ENCODE measurements at places on chromosomes 2 and 18. TPM values are rescaled to one million over a fixed set of nuclear protein-coding genes. Genes with fewer than 3 reads are reported as not detected.

DNA sequence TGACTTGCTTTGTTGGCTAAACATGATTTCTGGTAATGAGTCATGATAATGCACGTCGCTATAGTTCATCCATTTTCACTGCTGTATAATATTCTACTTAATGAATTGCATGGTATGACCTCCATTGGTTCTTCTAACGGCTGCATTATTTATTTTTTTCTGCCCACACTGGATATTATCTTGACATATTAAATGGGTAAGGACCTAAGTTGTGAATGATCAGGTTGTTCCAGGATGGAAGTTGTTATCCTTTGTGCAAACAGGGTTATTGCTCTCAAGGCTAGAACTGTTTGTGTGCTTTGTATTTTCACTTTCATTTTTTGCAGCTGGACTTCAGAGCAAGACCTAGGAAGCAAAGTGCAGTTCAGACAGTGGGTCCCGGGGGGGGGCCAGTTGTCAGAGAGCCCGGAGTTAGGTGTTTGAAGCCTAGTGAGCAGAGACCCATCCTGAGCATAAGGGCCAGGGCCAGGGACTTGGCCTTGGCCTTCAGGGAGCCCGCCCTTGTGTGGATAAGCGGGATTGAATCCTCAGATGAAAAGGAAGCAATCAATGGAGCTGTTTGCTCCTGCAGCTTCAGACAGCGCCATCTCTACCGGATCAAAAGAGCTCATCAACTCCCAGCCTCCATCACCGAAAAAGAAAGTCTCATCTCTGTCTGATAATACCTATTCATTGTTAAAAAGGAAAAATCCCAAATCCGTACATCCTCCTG is 48.2 kb downstream of the AGAP1 start:
- H3K27me3 ChIP-seq: no peaks in the 10 kb centered on the region
- H3K27ac ChIP-seq: no peak overlapping the region
- no peak for DNase-seq

GRCh38 chr18:50749421-50749820 is 70.4 kb downstream of the MRO start:
- H3K4me3 ChIP-seq: no peak overlapping the region
- no peaks in the 10 kb centered on the region for H3K27me3 ChIP-seq
- no peaks in the 10 kb centered on the region for H3K36me3 ChIP-seq
- no peaks in the 10 kb centered on the region for H3K4me1 ChIP-seq
- no peak overlapping the region for H3K27ac ChIP-seq

DNA sequence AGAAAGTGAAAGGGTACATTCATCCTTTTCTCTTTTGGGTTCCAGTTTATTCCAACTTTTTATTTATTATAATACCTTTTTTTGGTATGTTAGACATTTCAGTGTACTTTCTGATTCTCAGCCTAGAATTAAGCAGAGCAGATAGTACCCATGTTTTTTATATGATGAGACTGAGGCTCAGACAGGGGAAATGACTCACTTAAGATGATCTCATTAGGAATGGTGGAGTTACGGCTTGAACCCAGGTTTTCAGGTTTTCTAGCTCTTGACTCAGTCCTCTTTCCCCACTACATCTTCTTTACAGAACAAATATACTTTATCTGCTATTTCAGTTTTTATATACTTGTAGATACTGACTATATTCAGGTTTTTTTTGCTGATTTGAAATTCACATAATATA is 51.7 kb upstream of the OTX1 start:
- no peak for DNase-seq
- no peak overlapping the region for H3K4me3 ChIP-seq
- no peaks in the 10 kb centered on the region for H3K36me3 ChIP-seq
- H3K27me3 ChIP-seq: no peaks in the 10 kb centered on the region
- no peak overlapping the region for H3K27ac ChIP-seq

- no peaks in the 10 kb centered on the region for H3K27me3 ChIP-seq
- H3K4me1 ChIP-seq: no peaks in the 10 kb centered on the region
- no peak overlapping the region for H3K27ac ChIP-seq
Observed at GRCh38 chr2:215573496-215573895, 137.6 kb upstream of the FN1 start.

DNA sequence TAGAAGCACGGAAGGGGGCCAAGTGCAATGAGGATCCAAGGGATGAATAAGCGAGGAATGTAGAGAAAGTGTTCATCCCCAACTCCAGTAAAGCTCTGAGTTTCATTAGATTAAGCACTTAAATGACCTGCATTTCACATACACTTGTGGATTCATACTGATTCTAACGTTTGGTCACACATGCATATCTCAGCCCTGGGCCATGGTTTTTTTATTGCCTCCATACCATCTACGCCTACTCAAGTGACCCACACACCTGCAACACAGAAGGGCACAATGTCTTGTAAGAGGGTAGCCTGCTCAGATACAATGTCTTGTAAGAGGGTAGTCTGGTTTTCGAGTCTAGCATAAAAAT is 566 bp upstream of the MRPS5 start:
- no peaks in the 10 kb centered on the region for H3K27me3 ChIP-seq
- peak overlapping the region; percentile 91 for H3K27ac ChIP-seq
- no peaks in the 10 kb centered on the region for H3K36me3 ChIP-seq
- DNase-seq: no peak

The ADAM17 gene
- 24.3 TPM for total RNA-seq

- H3K27me3 ChIP-seq: no peaks in the 10 kb centered on the region
- no peak for DNase-seq
- H3K27ac ChIP-seq: no peak overlapping the region
- no peak overlapping the region for H3K4me3 ChIP-seq
- no peaks in the 10 kb centered on the region for H3K36me3 ChIP-seq
- no peaks in the 10 kb centered on the region for H3K4me1 ChIP-seq
Observed at GRCh38 chr18:56096861-56097260, 508.9 kb upstream of the TCF4 start.

The NAGK gene
- total RNA-seq: 24.2 TPM

DNA sequence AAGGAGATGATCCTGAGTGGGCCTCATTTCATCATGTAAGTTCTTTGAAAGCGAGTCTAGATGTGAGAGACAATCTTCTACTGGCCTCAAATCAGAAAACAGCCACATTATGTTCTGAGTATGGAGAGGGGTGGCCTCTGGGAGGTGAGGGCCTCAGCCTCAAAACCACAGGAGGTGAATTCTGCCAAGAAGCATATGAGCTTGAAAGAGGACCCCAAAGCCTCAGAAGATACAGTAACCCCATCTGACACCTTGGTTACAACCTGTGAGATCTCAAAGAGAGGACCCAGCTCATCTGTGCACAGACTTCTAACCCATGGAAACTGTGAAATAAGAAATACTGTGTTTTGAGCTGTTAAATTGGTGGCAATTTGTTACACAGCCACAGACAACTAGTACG is 200.1 kb downstream of the ARHGAP15 start:
- H3K36me3 ChIP-seq: no peaks in the 10 kb centered on the region
- no peak overlapping the region for H3K4me3 ChIP-seq
- no peak for DNase-seq

DNA sequence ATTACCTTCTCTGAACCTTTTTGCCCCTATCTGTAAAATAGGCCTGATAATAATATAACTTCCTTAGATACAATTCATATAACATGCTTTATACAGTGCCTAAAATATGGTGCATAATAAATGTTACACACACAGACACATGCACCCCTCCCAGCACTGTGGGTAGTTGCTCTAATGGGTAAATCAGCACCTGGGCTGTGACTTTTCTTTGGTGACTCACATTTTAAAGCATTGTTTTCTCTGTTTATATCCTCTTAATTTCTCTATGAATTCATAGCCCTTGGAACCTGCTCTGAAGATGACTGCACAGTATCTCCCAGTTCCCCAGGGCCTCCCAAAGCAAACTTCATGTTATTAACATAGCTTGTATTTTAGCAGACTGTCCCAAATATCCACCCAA is 248.2 kb upstream of the TNP1 start:
- DNase-seq: no peak
- H3K4me3 ChIP-seq: no peak overlapping the region
- no peaks in the 10 kb centered on the region for H3K36me3 ChIP-seq
- no peak overlapping the region for H3K27ac ChIP-seq

The FBXO36 gene
- total RNA-seq: 0.92 TPM

GRCh38 chr2:240451791-240452461 is 16.5 kb downstream of the GPC1 start:
- DNase-seq: no peak
- peaks cover 46% of the 10 kb centered on the region for H3K4me1 ChIP-seq
- peak overlapping the region; percentile 47 for H3K4me3 ChIP-seq
- H3K36me3 ChIP-seq: no peaks in the 10 kb centered on the region

The UGT1A10 gene
- not detected for total RNA-seq

GRCh38 chr2:227450311-227450841 is 21.6 kb upstream of the AGFG1 start:
- H3K4me3 ChIP-seq: no peak overlapping the region
- no peaks in the 10 kb centered on the region for H3K4me1 ChIP-seq
- H3K27ac ChIP-seq: no peak overlapping the region
- DNase-seq: no peak
- no peaks in the 10 kb centered on the region for H3K27me3 ChIP-seq
- no peaks in the 10 kb centered on the region for H3K36me3 ChIP-seq

The RSAD2 gene
- 4.1 TPM for total RNA-seq

- H3K27ac ChIP-seq: no peak overlapping the region
- no peaks in the 10 kb centered on the region for H3K36me3 ChIP-seq
- DNase-seq: no peak
- no peaks in the 10 kb centered on the region for H3K27me3 ChIP-seq
Observed at GRCh38 chr2:151157000-151157735, 104.5 kb downstream of the RBM43 start.

DNA sequence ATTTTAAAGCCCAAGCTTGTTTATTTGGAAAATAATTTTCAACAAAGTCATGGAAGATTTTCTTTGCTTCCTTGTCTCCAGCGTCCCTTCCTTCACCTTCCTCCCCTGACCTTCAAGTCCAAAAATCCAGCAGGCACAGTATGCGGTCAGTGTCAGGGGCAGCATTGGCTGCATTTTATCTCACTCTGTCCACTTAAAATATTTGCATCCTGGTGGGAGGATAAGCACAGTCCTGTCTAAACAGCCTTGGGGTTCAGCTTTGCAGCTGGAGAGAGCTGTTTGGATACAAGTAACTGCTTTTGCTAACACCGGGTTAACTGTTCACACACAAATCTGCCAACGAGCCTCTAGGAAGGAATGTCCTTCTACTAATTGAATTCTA is 318.1 kb downstream of the PDE11A start:
- no peak for DNase-seq
- H3K27ac ChIP-seq: peak overlapping the region; percentile 39
- H3K4me3 ChIP-seq: no peak overlapping the region
- no peaks in the 10 kb centered on the region for H3K36me3 ChIP-seq
- H3K4me1 ChIP-seq: peaks cover 14% of the 10 kb centered on the region

The NYAP2 gene
- total RNA-seq: 1.7 TPM

DNA sequence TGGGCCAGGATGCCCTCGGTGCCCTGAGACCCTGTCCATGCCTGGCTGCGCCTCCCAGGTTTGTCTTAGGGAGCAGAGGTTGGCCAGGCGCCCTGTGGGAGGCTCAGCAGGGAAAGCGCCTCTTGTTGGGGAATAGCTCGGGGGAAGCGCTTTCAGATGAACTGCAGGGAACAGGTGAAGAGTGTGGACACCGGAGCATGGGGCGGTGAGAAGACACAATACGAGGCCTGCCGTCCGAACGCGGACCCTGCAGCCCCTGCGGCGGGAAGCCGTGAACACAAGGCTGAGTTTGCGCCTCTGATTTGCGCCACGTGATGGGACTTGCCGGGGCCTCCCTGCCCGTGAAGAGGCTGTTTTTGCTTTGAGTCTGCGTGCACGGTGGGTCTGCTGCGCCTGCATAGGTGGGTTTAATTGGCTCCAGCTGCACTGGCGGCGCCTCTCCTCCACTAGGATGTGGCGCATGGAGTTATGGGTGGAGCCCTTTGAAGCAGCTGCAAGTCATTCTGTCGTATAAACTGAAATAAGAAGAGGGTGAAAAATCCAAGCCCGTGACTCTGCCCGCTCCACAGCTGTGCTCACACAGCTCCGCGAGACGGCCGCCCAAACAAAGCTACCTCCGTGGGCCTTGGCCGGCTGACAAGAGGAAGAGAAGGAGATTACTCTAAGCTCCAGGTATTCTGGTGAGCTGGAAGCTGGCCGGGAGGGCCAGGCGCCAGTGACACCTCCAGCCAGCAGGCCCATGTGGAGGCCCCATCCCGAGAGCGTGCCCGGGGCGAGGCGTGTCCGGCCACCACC is 103.5 kb upstream of the CTDP1 start:
- no peak overlapping the region for H3K4me3 ChIP-seq
- peak overlapping the region; percentile 46 for H3K27ac ChIP-seq
- H3K36me3 ChIP-seq: no peaks in the 10 kb centered on the region
- H3K4me1 ChIP-seq: peaks cover 4% of the 10 kb centered on the region

DNA sequence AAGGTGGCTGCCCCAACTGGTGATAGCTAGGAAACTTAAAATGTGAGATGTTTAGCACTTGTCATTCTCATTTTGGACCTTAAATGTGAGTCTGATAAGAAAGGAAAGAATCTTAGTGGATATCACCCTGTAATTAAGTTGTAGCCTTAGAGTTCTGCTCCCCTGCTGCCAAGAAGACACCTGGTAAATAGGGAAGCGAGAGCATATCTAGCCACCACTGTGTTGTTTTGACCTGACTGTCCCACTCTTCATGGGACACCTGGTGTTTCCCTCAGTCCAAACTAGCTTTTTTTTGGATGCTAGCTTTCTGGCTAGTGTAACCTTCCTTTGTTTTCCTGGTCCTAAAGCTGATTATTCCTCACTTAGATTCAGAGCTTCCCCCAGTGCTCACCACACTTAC is 357.6 kb downstream of the RAD51AP2 start:
- no peak overlapping the region for H3K4me3 ChIP-seq
- H3K27ac ChIP-seq: no peak overlapping the region
- H3K4me1 ChIP-seq: no peaks in the 10 kb centered on the region
- no peaks in the 10 kb centered on the region for H3K27me3 ChIP-seq
- DNase-seq: no peak
- no peaks in the 10 kb centered on the region for H3K36me3 ChIP-seq

- H3K27me3 ChIP-seq: no peaks in the 10 kb centered on the region
- H3K4me1 ChIP-seq: peaks cover 27% of the 10 kb centered on the region
- H3K4me3 ChIP-seq: no peak overlapping the region
- DNase-seq: peak; percentile 94
- no peaks in the 10 kb centered on the region for H3K36me3 ChIP-seq
Observed at GRCh38 chr2:8821276-8822217, 15.9 kb downstream of the KIDINS220 start.

DNA sequence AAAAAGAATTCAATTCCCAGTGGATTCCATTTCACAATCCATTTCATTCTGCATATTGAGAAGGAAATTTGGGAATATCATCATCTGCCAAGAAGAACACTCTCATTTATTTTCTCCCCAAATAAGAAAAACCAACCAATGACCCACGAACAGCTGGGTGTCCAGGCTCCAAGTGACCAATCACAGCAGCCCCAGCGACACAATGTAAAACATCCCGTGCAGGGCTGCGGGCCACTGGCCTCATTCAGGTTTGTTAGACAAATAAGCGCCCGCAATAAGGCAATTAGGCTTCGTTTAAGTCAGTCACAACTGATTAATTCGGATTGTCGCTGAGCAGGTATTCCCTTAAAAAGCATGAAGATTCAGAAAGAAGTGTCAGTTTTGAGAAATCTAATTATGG is 378.6 kb downstream of the EIPR1 start:
- no peak overlapping the region for H3K4me3 ChIP-seq
- no peaks in the 10 kb centered on the region for H3K36me3 ChIP-seq
- DNase-seq: no peak
- no peak overlapping the region for H3K27ac ChIP-seq

GRCh38 chr18:58525928-58526424 is 102.9 kb downstream of the ALPK2 start:
- H3K4me3 ChIP-seq: no peak overlapping the region
- no peaks in the 10 kb centered on the region for H3K4me1 ChIP-seq
- no peak overlapping the region for H3K27ac ChIP-seq
- no peaks in the 10 kb centered on the region for H3K27me3 ChIP-seq

GRCh38 chr2:109648041-109648527 is 33.9 kb downstream of the SOWAHC start:
- H3K4me1 ChIP-seq: peaks cover 4% of the 10 kb centered on the region
- no peak overlapping the region for H3K27ac ChIP-seq
- H3K36me3 ChIP-seq: no peaks in the 10 kb centered on the region
- no peak for DNase-seq
- no peak overlapping the region for H3K4me3 ChIP-seq
